CD4-positive, alpha-beta T cell treated with Interleukin-15 for 1 hour (primary cell): ENCODE measurements at places on chromosomes 1 and 21.

GRCh38 chr1:65211331-65211730 is 63.3 kb downstream of the AK4 start:
- DNase-seq: no peak

GRCh38 chr1:50424045-50424883 is 1.0 kb upstream of the DMRTA2 start:
- DNase-seq: no peak

GRCh38 chr1:160432371-160432786 is 32.0 kb downstream of the VANGL2 start:
- no peak for DNase-seq

GRCh38 chr1:2425892-2426291 is 13.5 kb upstream of the PEX10 start:
- DNase-seq: no peak

- DNase-seq: no peak
These were observed 154.2 kb upstream of the ZNHIT6 start for GRCh38 chr1:85862456-85862855.

GRCh38 chr1:239044829-239045228 is 341.5 kb upstream of the CHRM3 start:
- DNase-seq: no peak

DNA sequence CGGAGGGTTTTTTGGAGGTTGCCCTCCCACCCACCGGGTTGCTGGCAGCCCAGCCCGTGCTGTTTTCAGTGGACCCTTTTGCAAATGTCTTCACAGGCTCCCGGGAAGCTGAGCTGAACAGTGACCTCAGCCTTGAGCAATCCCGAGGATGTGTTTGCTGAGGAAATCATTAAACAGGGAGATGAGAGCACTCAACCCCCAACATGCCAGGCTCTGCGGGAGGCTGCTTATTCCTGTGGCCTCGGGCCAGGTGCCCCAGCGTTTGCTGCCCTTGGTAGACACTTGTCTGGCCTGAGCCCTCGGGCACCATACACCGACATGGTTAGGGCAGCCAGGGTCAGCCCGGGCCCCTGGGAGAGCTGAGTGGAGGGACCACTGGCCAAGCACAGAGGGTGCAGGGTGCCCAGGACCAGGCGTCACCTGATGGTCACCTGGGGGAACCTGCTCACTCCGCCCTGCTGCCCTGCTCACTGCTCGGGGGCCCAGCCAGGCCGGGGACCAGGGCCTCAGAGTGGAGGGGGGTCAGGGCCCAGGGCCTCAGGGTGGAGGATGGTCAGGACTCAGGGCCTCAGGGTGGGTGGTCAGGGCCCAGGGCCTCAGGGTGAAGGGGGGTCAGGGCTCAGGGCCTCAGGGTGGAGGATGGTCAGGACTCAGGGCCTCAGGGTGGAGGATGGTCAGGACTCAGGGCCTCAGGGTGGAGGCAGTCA is 42.5 kb upstream of the POFUT2 start:
- no peak for DNase-seq

DNA sequence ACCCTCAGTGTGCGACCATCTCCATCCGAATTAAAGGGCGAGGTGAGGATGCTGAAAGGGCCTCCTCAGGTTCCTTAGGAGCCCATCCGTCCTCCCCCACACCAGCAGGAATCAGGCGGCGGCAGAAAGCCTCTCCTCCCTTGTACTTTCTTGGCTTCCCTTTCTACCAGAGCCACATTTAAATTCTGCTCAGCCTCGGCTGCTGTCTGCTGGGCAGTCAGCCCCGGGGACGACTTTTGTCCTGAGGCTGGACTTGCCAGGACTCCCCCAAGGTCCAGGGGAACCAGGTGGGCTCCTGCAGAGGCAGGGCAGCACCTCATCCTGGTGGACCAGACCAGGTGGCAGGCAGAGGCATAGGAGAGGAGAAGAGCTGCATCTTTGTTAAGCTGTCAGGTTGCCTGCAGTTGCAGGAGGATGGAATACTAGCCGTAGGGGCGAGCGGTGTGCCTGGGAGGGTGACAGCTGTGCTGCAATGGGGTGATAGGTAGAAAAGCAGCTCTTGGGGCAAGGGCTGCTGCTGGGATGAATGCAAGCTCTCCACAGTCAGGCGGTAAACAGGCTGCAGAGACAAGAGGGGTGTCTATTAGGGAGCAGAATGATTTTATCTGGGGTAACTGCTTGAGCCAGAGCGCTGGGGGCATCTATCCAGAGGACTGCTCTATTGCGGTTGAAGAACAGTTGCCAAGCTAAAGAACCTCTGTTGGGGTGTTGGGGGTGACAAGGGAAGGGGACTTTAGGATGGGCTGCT is 46.2 kb upstream of the WASF2 start:
- DNase-seq: no peak

DNA sequence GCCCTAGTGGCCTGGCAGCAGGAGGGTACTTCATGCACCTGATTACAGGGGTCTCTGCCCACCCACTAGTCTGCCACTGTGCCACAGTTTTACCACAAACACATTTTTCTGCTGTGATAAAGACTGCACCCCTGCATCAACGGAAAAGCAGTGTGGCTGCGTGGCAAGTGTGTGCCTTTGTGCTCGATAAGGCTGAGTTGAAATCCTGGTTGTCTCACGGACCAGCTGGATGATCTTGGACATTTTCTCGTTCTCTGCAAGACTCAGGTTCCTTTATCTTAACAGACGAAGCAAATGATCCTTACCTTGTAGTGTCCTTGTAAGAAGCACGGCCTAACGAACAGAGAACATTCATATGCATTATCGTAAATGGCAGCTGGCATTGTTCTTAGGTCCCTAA is 10.2 kb downstream of the GRHL3 start:
- no peak for DNase-seq

GRCh38 chr1:55318116-55318817 is 103.1 kb upstream of the USP24 start:
- DNase-seq: no peak

DNA sequence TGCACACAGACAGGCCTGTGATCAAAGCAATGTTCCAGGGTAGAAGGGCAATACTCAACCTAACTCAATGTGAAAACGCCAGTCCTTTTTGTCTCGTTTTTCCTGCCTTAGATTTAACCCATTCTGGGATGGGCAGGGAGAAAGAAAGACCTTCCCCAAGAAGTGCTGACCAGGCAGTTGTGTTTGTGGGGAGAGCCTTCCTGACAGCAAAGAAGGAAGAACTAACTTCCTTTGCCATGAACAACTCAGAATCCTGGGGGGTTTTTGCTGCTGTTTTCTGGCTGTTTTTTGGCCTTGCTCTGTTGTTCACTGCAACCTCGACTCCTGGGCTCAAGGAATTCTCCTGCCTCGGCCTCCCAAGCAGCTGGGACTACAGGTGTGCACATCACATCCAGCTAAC is 112.0 kb upstream of the RAB4A start:
- no peak for DNase-seq

- DNase-seq: no peak
These were observed 450.2 kb downstream of the KIF26B start for GRCh38 chr1:245604979-245605378.

GRCh38 chr1:41657679-41658295 is 173.3 kb upstream of the EDN2 start:
- no peak for DNase-seq

DNA sequence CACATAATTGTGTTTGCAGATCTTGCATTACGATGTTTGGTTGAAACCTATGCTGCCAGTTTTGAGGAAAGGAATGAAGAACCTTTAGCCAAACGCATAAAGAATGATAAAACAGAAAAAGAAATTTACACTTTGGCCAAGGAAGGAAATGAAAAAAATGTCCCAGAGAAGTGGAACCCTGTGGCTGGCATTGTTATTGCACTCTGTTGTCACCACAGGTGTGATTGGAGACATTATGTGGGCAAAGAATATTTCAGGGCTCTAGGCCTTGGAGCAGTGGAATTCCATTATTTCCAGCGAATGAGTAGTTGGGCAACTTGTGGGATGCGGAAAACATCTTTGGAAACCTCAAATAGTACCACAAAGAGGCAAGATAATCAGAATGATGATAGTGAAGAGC is 14.9 kb downstream of the TRMT13 start:
- no peak for DNase-seq

DNA sequence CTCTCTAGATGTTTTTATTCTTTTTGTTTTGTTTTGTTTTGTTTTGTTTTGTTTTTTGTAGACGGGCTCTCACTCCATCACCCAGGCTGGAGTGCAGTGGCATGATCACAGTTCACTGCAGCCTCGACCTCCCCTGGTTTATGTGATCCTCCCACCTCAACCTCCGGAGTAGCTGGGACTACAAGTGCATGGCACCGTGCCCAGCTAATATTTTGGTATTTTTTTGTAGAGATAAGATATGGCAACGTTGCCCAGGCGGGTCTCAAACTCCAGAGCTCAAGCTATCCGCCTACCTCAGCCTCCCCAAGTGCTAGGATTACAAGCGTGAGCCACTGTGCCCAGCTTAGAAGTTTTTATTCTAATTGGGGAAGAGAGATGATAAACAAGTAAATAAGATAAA is 13.3 kb upstream of the TP53BP2 start:
- no peak for DNase-seq

DNA sequence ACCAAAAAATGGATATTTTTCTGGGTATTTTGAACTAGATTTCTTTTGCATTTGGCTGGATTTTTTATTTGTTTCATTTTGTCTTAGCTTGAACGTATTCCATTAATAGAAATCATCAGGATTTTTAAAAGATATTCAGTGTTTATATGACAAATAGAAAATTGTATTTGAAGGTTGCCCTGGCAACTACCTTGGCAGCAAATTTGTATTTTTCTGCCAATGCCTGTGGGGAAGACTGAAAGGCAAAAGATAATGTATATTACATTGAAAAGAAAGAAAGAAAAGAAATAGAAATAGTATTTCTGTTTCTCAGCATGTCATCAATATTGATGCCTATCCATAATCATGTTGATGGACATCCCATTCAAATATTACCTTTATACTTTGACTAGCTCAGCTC is 16.8 kb downstream of the VCAM1 start:
- no peak for DNase-seq

- DNase-seq: no peak
These were observed 60.3 kb upstream of the GRHL3 start for GRCh38 chr1:24258735-24259424.

DNA sequence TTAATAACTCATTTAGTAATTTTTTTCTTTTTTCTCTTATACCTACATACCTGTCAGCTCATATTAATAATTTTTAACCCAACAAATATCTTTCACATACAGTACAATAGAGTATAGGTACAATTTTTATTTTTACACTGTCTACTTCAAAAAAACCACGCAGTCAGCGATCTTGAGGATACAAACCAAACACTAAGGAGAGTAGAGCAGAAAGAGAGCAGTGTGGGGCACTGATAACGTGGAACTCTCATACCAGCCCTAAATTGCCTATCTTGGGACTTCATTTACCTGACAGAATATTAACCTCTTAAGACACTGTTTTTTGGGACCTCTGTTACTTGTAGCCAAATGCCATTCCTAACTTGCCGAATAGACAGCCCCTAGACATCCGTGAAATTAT is 5.5 kb downstream of the TRMT1L start:
- no peak for DNase-seq

- no peak for DNase-seq
These were observed 8.9 kb downstream of the VSIG8 start for GRCh38 chr1:159853417-159854115.

DNA sequence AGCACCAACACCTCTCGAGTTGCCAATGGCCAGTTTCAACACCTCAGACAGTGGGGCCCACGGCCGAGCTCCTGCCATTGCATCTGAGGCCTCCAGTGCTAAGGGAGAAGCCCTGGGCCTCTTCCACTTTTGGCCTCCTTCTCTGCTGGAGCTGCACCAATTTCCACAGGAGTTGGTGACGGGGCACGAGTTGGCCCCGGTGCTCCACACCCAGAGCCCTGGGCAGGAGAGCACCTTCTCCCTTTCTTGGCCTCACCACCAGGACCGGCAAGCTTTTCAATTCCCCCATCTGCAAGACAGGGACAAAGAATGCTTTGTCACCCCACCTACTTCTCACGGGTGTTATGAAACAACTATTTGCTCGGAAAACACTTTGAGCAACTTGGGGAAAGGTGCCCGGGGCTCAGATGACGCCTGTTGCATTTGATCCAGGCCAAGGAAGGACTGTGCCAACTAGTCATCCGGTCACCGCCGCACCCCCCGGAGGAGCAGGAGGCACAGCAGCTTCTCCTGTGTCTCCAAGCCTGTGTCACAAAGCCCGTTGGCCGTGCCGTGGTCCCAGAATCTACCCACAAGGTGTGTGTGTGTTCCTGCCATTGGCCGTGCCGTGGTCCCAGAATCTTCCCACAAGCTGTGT is 55.2 kb downstream of the TOMM20 start:
- DNase-seq: peak; percentile 66

GRCh38 chr1:155241841-155242264 is 13.4 kb downstream of the ENTREP3 start:
- peak; percentile 54 for DNase-seq

- DNase-seq: peak; percentile 25
These were observed 89.7 kb upstream of the RUNX1 start for GRCh38 chr21:35138665-35139381.

DNA sequence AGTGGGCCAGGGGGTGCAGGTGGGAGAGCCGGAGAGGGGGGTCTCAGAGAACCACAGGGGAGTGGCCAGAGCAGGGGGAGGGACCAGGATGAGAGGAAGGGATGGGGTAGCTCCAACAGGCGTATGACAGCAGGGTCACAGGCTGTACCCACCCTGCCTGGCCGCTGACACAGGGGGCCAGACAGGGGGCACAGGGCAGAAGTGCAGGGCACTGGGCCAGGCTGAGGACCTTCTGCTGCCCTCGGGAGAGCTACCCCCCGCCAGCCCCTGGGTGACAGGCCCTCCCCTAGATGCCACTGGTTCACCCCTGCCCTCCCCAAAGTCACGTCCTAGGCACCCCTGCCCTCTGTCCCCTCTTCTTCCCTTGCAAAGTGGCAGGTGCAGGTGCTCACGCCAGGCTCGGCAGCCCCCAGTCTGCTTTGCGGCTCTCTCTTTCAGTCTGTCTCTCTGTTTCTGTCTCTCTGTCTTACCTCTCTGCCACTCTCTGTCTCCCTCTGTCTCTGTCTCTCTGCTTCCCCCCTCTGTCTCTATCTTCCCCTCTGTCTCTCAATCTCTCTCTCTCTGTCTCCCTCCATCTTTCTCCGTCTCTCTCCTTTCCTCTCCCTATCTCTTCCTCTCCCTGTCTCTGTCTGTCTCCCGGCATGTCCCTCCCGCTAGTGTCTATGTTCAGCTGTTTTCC is 48.5 kb downstream of the WNT9A start:
- peak; percentile 6 for DNase-seq

DNA sequence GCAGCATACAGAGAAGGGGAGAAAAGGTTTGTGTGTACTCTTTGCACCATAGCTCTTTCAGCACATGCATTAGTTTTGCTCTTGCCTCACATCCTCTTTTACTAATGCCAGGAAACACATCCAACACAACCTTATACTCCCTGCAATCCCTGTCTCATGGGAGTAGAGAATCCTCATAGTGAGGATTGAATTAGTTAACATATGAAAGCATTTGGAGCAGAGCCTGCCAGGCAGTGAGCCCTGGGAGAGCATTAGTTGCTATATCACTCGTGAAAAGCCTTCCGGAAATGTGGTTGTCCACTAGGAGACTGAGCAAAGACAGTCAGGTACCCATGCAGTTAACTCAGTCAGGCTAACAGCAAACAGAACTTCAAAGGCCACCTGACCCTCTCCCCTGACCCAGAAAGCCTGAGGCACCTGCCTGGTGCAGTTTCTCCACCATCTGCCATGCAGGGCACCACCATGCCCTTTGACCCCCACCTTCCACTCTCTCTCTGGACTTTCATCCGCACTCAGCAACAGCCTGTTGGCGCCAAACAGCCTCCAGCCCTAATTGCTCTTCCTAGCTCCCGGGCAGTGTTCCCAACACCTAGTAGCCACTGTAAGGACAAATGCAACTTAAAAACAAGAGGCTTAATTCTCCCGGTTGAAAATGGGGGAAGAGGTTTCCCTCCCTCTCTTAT is 14.9 kb upstream of the AGT start:
- no peak for DNase-seq
